ENCODE measurements at places on chromosomes 5 and 9.
A peak's percentile ranks its signal among the peaks of the same experiment; 100 is the strongest.

DNA sequence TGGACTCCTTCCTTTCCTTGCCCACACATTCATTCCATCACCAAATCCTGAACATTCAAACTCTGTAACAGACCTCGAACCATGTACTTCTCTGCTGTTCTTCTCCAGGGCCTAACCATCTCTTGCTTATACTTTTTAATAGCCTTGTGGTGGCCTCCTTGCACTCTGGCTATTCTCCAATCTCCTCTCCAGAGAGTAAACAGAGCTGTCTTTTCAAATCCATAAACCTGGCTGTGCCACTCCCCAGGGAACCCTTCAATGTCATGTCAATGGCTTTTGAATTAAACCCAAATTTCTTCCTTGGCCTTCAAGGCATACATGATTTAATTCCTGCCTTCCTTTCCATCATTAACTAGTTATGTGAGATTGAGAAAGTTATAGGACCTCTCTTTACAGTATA is 277.6 kb upstream of the EFNA5 start:
- no peak for DNase-seq

DNA sequence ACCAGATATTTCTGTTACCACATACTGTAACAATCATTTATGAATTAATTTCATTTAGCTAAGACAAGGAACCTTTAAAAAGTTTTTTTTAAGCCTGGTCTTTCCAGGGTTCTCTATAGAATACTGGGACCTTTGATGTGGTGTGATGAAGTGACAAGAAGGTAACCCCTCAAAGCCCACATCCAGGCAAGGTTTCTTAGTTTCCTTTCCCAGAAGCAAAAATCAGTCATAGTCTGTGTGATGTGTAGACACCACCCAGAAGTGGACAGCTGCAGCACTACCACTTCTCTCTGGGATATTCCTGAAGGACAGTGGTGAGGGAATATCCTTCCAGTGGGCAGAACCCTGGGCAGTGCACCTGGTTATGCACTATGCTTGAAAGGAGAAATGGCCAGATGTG is 115.6 kb downstream of the TTC39B start:
- DNase-seq: no peak

GRCh38 chr9:74773886-74774479 is 113.7 kb downstream of the TRPM6 start:
- DNase-seq: peak; percentile 78

- no peak for DNase-seq
Observed at GRCh38 chr5:14417276-14417730, 164.3 kb upstream of the OTULINL start.

DNA sequence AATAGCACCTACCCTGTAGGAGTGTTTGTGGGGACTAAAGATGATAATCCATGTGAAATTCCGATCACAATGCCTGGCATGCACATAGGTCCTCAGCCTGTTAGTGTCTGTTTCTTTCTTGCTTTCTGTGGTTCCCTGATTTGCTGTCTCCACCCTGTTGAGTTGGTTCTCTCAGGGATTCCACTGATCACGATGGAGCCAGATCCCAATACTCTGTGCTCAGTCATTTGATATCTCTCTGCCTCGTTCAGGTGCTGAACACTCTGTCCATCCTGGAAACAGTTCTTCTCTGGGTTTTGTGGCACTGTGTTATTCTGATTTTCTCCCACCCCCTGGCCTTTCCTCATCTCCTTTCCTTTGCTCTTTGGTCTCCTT is 60.8 kb downstream of the ARHGAP26 start:
- no peak for DNase-seq

DNA sequence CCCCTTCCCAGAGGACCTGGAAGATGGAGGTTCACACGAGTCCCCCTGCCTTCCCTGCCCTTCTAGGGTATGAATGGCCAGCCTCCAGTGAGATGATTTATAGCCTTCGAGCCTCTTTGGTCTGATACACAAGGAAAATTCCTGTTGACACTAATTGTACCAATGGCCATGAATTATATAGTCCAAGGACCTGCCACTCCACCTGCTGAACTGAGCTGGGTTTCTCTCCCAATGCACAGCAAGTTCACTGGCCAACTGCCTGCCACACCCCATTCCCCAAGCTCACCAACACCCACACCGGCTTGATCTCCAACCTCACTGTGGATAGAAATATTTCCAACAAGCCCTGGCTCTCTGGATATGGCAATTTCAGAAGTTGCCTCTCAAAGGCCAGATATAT is 9.3 kb upstream of the ADRA1B start:
- no peak for DNase-seq

DNA sequence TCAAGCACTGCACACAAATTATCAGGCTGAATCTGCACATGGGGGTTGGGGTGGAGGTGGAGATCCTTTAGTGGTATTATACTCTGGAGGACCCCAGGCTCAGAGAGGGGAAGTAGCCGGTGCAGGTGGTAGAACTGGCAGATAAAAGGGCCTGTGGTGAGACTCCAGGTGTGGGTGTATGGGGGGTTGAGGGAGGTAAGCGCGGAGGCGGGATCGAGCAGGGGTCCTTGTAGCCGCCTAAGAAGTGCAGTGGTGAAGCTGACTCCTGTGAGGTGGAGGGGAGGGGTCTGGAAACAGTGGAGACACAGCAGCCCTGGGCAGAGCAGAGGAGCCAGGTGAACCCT is 841 bp downstream of the ACSL6 start:
- no peak for DNase-seq

DNA sequence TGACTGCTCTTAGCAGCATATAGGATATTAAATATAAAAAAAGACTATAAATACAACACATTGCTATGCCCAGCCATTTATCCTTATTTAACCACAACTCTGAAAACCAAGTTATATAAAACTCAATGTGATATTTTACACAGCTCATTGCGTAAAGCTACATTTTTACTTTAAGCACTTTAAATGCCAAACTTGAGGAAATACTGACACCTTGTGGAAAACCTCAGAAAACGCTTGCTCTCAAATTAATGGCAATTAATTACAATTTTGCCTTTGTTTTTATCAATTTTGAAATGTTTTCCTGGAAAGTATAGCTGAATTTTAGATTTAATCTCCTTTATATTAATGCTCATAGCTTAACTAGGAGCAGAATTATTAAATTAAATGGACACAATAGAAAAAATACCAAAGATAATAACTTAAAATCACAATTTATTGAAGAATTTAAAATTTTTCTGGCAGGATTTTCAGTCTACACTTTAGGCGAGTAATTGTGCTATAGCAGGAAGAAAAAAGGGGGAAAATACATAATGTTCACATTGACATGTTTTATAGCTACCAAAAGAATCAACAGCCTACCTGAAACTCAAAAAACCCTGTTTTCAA is 25.2 kb upstream of the PLAC8L1 start:
- DNase-seq: peak; percentile 16

DNA sequence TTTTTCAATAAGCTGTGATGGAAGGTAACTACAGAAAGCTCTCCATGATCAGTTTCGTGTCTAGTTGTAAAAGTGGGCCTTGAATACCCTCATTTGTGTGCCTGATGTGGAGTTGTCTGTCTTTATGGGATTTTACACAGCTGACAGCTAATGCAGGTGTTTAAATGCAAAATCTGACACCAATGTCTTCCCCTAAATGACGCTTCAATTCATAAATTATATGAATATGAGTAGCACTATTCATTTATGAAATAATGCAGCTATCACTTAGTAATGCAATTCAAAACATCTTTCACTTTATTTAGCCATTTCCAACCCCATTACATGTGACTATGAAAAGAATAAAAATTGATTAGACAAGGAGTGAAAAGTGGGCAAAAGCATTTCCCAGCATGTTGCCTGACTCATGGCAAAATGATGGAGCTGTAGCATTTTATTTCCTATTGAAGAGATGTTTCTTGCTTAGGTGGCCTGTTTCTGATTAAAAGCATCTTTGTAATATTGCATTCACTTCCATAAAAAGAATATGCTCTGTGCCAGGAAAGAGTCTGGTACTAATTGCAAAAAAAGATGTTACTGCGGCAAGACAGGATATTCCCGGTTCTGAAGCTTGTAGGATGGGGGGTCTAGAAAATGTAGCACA is 116.7 kb upstream of the HAPLN1 start:
- DNase-seq: no peak

DNA sequence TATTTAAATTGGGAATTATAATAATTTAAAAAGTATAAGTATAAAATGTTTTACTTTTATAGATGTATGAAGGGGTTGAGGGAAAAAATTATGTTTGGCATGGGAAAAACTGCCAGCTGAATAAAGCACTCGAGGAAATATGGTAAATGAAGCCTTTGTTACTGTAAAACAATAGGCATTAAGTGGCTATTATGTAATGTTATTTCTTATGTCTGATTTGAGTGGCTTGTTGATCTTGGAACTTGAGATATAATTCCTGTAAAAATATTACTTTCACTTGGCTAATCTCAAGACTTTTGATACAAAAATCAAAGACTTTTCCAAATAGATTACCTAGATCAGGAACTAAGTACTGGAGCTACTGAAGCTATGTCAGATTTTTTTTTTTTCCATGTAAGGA is 182.9 kb downstream of the CD180 start:
- DNase-seq: no peak

DNA sequence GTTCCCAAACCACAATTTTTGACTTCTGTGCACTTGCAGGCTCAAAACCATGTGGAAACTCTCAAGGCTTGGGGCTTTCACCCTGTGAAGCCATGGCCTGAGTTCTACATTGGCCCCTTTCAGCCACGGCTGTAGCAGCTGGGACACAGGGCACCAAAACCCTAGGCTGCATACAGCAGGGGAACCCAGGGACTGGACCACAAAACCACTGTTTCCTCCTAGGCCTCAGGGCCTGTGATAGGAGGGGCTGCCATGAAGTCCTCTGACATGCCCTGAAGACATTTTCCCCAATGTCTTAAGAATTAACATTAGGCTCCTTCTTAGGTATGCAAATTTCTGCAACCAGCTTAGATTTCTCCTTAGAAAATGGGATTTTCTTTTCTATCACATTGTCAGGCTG is 312.1 kb upstream of the TUSC1 start:
- DNase-seq: no peak

GRCh38 chr5:109601736-109602135 is 88.0 kb upstream of the MAN2A1 start:
- no peak for DNase-seq

- DNase-seq: no peak
Observed at GRCh38 chr5:111627862-111628261, 115.5 kb upstream of the STARD4 start.

DNA sequence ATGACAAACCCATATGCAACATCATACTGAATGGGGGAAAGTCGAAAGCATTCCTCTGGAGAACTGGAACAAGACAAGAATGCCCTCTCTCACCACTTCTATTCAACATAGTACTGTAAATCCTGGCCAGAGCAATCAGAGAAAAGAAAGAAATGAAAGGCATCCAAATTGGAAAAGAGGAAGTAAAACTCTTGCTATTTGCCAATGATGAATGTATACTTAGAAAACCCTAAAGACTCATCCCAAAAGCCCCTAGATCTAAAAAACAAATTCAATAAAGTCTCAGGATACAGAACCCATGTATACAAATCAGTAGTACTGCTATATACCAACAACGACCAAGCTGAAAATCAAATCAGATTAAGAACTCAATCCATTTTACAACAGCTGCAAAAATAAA is 66.9 kb downstream of the SPATA31C2 start:
- DNase-seq: no peak

GRCh38 chr9:33170464-33171415 is 3.6 kb upstream of the B4GALT1 start:
- DNase-seq: peak; percentile 65

GRCh38 chr5:39228596-39228995 is 9.2 kb upstream of the FYB1 start:
- no peak for DNase-seq

GRCh38 chr5:151080613-151081430 is at the start of gene TNIP1:
TNIP1 (minus strand) TSS chr5:151081034; CDS start chr5:151065095, 15,939 bp downstream.
- peak; percentile 94 for DNase-seq

DNA sequence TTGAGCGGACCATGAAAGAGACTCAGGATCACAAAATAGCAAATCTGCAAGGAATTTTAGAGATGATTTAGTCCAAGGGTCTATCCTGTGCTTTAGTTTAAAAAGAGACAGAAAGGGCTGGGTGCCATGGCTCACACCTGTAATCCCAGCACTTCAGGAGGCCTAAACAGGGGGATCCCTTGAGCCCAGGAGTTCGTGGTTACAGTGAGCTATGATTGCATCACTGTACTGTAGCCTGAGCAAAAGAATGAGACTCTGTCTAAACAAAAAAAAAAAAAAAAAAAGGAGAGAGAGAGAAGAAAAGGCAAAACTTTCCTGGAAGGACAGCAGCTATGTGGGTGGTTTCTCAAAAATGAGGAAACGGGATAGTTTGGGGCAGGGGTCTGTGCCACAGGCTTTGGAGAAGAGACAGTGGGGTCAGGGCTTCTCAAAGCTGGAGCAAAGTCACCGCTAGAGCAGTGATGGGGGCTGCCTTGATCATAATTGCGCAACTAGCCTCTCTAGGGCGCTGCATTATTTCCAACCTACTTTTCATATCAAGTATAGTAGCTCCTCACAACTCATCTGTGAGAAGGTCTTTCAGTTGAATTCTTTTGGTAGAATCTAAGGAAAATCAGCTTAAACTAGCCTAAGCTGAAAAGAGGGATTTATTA is 8.5 kb upstream of the ANKH start:
- DNase-seq: no peak

- no peak for DNase-seq
Observed at GRCh38 chr9:102975251-102975650, 19.9 kb upstream of the CYLC2 start.

- DNase-seq: no peak
Observed at GRCh38 chr9:92353051-92353450, 27.3 kb downstream of the CENPP start.

GRCh38 chr5:135921388-135921787 is 25.7 kb upstream of the IL9 start:
- no peak for DNase-seq

DNA sequence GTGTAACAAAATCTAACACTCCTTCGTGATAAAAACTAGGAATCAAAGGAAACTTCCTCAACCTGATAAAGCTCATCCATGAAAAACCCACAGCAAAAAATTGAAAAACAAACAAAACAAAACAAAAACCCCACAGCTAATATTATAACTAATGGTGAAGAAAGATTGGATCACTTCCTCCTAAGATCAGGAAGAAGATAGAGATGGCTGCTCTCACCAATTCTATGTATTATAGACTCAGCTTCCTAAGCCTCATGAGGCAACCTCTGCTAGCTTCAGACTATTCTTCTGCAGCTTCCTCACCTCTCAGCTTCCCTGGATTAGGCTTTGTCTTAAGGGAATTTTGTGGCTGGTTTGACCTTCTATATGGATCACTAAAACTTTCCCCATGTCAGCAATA is 40.1 kb downstream of the PHAX start:
- no peak for DNase-seq

GRCh38 chr9:32378993-32379729 is 5.3 kb upstream of the ACO1 start:
- DNase-seq: peak; percentile 55

GRCh38 chr9:88579050-88579715 is 44.2 kb downstream of the NXNL2 start:
- no peak for DNase-seq

GRCh38 chr9:133003071-133003461 is 24.6 kb downstream of the GFI1B start:
- no peak for DNase-seq

- no peak for DNase-seq
Observed at GRCh38 chr5:92835712-92836111, 745.3 kb downstream of the NR2F1-AS1 start.
